ENCODE measurements at places on chromosomes 6 and 20.
A peak's percentile ranks its signal among the peaks of the same experiment; 100 is the strongest.

- DNase-seq = no peak
Observed at GRCh38 chr6:17096652-17097051, 5.2 kb upstream of the STMND1 start.

DNA sequence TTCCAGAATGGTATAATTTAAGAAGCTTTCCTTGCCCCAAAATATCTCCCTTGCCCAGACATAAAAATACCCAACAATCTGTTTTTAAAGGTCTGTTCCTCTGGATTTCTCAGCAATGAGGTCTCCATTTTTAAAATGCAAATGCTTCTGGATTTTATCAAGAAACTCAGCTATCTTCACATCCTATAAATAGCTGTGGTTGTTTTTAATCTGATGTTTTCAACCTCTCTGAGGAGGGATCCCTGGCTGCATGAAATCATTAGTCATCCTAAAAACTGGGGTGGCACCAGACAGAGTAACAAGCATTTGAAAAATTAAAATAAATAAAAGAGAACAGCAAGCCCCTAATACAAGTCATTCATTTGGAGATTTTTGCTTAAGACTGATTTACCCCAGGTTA is 168.5 kb upstream of the ID4 start:
- no peak for DNase-seq

GRCh38 chr20:31740208-31740607 is 1.1 kb downstream of the TPX2 start:
- peak; percentile 75 for DNase-seq

GRCh38 chr6:53794720-53795339 is at the start of gene LRRC1:
Gene LRRC1, plus strand, starts transcription at chr6:53795005. Its CDS starts 252 bp downstream, at chr6:53795257.
- peak; percentile 97 for DNase-seq

GRCh38 chr6:83044091-83044768 is 21.4 kb downstream of the UBE3D start:
- no peak for DNase-seq

DNA sequence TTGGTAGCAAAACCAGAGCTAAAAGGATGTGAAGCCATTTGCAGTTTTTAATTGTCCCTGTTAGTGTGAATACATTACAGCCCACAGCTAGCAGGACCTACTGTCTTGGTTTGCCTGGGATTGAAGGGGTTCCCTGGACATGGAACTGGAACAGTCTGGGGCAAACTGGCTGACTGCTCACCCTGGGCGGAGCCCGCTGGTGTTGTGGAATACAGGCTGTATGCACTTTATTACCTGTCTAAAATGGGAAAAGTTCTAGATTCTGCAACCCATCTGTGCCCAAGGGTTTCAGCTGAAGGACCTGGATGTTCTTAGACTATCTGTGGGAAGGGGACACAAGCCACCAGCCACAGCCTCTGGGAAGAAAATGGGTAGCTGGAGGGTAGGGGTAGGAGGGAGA is 12.2 kb upstream of the CDKN1A start:
- no peak for DNase-seq

DNA sequence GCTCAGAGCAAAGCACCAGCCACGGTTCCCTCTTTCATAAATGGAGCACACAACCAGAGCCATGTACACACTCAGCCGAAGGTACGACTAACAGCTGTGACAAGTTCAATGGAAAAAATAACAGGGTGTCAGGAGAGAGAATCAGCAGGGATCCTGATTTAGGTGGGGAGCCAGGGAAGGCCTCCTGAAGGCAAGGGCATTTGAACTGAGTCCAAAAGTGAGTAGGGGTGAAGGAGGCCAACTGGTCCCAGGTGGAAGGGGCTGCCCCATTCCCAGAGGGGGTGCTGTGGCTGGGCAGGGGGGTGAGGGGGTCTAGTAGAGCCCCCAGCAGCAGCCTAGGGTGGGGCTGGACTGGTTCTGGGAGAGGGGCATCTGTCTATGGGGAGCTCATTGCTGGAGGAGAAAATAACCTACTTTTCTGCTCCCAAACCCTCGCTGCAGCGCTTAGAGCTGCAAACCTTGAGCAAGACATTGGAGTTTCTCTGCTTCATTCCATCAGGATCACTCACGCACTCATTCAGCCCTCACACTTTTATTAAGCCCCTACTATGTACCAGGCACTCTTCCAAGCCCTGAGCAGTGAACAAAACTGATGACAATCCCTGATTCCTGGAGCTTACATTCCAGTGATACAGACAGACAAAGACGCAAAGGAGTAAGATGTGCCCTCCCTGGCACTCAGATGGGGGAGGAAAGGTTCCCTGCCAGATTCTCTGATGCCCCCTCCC is 113.5 kb downstream of the TOX2 start:
- no peak for DNase-seq

DNA sequence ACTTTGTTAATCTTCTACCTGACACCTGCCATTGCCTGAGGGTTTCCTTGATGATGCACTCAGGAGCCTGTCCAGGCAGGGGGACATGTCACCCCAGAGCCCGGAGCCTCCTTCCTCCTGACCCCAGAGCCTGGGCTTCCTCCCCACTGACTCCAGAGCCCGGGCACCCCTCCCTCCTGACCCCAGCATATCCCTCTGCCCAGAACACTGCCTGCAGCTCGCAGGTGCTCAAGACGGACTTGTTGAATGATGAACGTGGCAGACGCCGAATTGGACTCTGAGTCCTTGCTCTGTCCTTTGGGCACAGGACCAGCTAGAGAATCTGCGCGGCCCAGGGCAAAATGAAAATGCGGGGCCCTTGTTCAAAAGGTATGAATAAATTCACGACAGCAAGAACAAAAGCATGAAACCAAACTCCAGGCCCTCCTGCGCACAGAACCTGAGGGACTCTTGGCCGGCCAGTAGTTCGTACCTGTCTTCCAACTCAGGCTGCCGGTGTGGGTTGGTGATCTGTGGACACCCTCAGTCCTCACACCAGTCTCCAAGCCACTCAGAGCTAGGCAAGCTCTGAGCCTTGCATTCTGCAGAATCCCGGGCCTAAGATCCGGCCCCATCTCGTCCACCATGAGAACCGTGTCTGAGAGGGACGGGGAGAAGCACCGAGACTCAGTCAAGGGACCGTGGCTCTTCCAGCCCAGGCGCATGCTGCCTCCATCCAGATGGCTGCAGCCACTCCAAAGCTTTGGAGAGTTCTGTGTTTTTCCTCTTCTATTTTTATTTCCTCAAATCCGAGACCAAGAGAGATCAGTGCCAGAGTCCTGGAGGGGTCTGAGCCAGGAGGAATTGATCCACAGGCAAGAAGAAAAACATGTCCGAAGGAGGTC is 104.7 kb downstream of the BMP7 start:
- no peak for DNase-seq

GRCh38 chr6:111604259-111605099 is 1.2 kb downstream of the TRAF3IP2 start:
- DNase-seq = no peak

DNA sequence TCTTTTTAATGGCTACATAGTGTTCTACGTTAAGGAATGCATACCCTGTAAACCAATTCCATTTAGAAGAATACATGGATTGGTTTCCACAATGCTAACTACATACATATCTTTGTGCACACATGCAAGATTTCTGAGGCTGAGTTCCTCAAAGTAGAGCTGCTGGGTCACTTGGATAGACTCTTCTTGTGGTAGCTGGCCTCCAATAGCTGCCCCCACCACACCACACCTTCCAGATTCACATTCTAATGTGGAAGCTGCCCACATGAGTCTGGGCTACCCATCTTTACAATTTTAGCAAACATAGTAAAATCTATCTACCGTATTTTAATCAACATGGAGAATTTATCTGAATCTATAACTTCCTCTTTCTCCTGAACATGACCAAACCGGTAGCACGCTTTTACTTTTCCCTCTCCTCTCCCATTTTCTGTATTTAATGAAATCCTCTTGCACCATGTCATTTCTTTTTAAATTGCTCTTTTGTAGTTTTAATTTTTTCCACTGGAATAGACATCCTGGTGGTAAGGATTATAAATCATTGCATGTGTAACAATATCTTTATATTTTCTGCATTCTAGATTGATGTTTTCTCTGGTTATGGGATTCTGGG is 74.7 kb upstream of the CITED2 start:
- no peak for DNase-seq

- no peak for DNase-seq
Observed at GRCh38 chr6:19399406-19399805, 437.8 kb upstream of the ID4 start.

DNA sequence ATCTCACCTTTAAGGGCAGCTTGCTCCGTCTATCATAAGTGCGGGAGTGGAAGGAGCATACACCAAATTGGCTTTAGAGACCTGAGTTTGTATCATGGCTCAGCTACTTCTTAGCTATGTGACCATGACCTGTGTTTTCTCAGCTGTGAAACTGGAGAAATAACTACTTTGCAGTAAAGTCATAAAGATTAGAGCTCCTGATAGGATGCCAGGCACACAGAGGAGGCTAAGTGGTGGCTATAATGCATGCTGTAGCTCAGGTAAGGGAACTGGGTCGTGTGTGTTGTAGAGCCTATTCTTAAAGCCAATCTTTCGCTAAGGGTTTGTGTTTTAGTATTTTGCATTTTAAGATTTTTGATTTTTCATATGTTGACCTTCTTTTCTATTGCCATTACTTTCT is 451.5 kb upstream of the MAN1A1 start:
- DNase-seq = no peak

- no peak for DNase-seq
Observed at GRCh38 chr6:67887419-67887746, 747.7 kb upstream of the ADGRB3 start.

DNA sequence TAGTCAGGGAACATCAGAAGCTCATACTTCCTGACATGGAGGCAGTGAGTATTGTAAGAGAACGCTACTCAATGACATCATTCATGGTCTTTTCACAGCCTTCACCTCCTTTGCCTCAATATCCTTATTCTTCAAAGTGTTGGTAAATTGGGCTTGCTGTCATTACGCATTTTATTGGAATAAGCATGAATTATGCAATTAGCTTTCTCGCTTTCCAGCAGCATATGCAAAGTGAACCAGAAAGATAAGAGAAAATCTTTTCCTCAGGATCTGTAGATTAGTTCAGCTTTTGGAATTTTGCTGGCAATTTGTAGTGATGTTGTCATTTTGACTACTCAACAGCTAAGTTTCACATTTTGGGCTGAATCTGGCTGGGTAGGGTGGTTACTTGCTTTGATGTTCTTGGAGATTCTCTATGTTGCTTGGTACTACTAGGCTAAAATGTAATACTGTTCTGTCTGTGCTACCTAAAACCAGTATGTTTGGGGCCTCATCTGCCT is 1012.1 kb downstream of the KIF16B start:
- no peak for DNase-seq

- peak; percentile 40 for DNase-seq
Observed at GRCh38 chr6:11586536-11586935, 49.0 kb downstream of the TMEM170B start.

DNA sequence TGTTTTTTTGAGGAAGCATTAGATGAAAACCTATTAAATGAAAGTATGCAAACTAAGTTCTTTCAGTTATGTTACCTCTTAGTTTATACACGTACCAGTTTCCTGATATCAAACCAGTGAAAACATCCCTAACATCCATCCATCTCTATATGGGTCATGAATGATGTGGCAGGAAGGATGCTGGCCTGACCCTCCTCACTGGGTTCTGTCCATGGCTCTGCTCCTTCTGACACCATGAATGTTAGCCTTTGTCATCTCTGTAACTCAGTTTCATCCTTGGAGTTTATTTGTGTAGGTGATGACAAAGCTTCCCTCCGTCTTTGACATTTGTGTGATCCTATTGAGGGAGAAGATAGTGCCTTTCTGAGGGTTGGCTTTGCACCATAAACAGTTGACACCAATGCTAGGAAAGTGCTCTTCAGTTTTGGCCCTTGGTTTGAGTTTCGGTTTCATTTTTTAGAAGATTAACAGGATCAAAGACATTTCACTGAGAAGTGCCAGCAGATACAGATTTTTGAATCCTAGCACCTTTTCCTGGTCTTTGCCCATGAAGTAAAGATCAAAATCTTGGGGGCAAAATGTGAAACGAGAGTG is 72.0 kb upstream of the SCGN start:
- peak; percentile 68 for DNase-seq

GRCh38 chr20:4026093-4026601 is 10.8 kb upstream of the RNF24 start:
- no peak for DNase-seq

DNA sequence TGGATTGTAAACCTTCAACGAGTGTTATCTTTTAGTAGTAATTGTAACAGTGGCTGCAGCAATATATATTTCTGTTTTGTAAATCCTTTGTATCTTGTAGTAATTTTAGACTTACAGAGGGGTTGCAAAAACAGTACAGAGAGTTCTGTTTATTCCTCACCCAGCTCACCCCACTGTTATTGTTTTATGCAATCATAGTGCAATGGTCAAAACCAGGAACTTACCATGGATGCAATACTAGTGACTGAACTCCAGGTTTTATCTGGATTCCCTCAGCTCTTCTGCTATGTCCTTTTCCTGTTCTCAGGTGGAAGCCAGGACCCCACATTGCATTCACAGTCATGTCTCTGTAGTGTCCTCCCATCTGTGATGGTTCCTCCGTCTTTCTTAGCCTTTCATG is 42.5 kb upstream of the NKX2-2 start:
- no peak for DNase-seq

- no peak for DNase-seq
Observed at GRCh38 chr20:18011482-18011881, 42.7 kb downstream of the MGME1 start.

DNA sequence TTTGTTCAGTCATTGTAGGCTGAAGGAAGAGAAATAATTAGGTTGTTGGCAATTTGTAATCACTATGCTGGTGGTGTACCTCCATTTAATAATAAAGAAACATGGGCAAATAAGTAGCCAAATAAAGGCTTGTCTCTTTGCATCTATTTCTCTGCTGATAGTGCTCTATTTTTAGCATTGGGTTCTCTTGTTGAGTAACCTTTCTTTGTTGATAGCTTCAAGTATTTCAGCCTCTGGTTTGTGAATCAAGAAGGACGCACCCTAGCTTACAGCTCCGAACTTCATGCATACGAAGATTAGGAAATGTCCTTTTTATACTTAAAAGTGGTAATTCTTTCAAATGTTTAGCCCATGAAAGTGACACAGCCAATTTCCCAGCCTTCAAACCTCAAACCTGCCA is 2.6 kb downstream of the PPP1R14C start:
- DNase-seq = no peak

- DNase-seq = no peak
Observed at GRCh38 chr6:2873643-2874042, 29.5 kb downstream of the SERPINB9 start.

DNA sequence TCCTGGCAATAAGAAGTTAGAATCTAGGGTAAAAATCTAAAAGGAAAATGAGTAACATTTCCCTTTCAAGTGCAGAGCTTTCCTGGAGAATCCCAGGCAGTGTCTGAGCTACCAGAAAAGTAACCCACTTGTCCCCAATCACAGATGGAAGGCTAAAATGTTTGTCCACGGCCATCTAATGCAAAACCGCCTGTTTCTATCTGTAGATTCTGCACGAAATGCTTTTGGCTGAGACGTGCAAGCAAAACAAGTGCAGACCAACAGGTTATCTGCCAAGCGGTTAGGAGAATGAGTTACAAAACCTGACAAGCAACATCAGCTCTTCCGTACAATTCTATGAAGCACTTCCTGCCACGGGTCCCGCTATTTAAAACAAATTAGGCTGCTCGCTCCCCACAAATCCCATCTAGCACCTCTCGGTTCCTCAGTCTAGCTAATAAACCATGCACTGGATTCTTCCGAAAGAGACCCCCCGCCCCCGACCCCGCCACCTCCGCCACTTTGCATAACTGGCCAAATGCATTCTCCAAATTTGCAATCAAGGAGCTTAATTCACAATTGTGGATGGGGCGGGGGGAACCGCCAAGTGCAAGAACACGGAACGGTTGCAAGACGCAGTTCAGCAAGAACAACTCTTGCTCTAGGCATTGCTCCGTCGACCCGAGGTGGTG is 1.4 kb downstream of the ELOVL5 start:
- DNase-seq = peak; percentile 84

Data from activated CD4-positive, alpha-beta T cell treated with anti-CD3 and anti-CD28 coated beads, Interleukin-2, amount 10 ng/mL, durations not matched to agents 24 days and 14 days (primary cell).